ENCODE measurements at places on chromosomes 1 and 21.

GRCh38 chr1:109804660-109805059 lies 40.9 kb upstream of the EPS8L3 start:
- no peak for DNase-seq

- DNase-seq, result no peak
These were observed 16.1 kb downstream of the SLAMF1 start for GRCh38 chr1:160630523-160631451.

DNA sequence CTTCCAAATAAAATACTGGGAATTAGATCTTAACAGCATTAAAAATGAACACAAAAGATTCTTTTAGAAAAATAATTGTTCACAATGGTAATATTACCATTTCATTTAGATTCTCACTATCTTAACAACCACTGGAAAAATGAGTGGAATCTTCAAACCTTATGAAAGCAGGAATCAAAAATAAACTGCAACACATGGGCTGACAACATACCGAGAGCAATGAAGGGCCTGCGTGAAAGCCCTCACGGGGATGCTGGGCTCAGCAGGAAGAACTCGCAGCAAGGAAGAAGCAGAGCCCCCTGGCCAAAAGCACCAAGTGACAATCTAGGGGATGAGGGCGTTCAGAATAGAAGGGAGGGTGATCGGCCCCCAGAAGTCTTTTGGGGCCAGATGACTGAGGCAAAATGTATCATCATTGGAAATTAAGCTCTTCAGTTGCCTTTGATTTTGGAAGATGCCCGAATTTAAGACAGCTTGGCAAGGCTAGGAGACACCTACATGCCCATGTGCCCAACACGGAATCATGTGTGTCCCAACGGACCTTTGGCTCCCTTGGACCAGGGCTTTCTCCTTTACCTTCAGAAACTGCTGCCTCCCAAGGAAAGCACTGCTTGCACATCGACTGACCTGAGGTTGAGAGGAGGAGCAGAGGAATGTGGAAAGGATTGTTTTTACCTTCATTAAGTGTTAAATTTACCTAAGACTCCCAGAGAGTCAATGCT lies 103.9 kb downstream of the TGFBR3 start:
- DNase-seq, result no peak

GRCh38 chr1:43067977-43068751 lies 103.9 kb downstream of the EBNA1BP2 start:
- DNase-seq, result no peak

DNA sequence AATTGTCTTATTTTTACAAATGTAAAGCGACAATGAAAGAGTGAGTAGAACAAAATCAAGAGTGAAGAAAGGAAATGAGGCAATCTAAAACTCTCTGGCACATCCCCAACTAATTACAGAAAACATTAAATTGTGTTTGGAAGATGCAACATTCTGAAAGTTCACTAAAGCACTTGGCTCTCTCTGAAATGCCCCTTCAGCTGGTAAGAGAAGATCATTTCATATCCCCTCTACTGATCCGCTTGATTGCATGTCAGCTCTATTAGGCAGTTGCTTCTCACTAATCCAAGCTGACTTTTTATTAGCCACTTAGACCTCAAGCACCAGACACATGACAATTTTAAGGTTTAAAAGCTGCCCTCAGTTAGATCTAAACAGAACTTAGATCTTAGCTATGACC lies 262.8 kb upstream of the PRMT6 start:
- no peak for DNase-seq

DNA sequence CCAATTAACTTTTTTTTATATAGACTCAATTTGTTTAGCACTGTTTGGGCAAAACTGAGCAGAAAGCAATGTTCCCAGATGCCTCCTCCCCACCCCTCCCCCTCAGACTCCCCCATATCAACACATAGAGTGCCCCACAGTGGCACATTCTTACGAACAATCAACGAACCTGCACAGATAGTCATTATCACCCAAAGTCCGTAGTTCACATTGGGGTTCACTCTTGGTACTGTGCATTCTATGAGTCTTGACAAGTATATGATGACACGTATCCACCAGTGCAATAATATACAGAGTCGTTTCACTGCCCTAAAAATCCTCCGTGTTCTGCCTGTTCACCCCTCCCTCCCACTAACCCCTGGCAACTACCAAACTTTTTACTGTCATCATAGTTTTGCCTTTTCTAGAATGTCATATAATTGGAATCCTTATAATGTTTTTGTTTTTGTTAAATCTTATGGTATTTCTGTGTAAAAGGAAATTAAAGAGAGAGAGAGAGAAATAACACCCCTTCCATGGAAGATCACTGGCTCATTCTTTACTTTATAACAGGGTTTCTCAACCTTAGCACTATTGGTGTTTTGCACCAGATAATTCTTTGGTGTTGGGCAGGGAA lies 37.2 kb upstream of the HNRNPU start:
- no peak for DNase-seq

GRCh38 chr1:32928715-32929114 lies 27.5 kb upstream of the TMEM54 start:
- DNase-seq, result no peak

GRCh38 chr21:37058261-37058660 lies 14.6 kb downstream of the PIGP start:
- no peak for DNase-seq

Measured in stimulated activated CD4-positive, alpha-beta T cell treated with anti-CD3 and anti-CD28 coated beads, TNF-alpha, amount 100 ng/mL, for 1 hour (primary cell).